Gastrocnemius medialis (tissue), 4 donors: ENCODE measurements at places on chromosomes 3 and 15. TPM values are rescaled to one million over a fixed set of nuclear protein-coding genes. Genes with fewer than 3 reads are reported as not detected.

GRCh38 chr3:125129512-125129997 is 73.8 kb upstream of the HEG1 start:
- no peaks in the 10 kb centered on the region for H3K36me3 ChIP-seq
- no peaks in the 10 kb centered on the region for H3K27me3 ChIP-seq
- peaks cover 15% of the 10 kb centered on the region for H3K4me1 ChIP-seq
- H3K27ac ChIP-seq, result peak overlapping the region; percentile 38

DNA sequence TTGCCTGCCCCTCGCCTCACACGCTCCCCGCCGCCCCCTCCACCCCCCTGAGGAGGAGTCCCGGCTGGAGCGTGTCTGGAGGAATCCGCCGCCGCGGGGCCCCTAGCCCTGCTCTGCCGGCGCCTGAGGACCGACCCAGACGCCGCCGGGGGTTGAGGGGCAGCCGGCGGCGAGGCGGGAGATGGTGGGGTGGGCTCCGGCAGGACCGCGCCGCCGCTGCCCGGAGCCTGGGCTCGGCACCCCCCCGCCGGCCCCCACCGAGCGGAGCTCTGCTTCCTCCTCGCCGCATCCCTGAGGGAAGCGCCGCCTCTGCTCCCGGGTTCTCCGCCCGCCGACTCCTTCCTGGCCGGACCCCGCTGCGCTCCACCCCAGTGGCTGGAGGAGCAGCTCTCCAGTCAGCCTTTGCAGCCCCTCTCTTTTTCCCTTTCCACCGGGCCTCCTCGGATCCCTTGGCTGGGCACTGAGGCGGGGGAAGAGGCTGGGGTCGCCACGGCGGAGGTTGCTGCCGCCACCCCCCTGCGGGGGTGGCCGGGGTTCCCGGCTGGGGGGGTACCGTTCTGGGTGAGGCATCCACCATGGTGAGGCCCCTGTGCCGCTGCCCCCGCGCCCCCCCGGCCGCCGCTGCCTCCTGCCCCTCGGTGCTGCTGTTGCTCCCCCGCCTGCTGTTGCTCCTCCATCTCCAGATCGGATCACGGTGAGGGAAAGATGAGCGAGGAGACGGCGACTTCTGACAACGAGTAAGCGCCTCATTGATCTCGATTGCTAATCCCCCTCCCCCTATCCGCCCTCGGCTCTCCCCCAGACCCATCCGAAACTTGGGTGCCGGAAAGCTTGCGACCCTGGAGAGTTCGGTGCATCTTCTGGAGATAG is at the start of gene SPRED1:
SPRED1 (plus strand) TSS at position 356 of the 870 bp plus-strand sequence; CDS start at position 706, 350 bp downstream.
- no peaks in the 10 kb centered on the region for H3K27me3 ChIP-seq
- peak within 1 kb of the TSS; percentile 95 for H3K27ac ChIP-seq
- no peaks in the 10 kb centered on the region for H3K36me3 ChIP-seq
- H3K4me1 ChIP-seq, result peaks cover 29% of the 10 kb centered on the region
- peak within 1 kb of the TSS; percentile 72 for H3K4me3 ChIP-seq

DNA sequence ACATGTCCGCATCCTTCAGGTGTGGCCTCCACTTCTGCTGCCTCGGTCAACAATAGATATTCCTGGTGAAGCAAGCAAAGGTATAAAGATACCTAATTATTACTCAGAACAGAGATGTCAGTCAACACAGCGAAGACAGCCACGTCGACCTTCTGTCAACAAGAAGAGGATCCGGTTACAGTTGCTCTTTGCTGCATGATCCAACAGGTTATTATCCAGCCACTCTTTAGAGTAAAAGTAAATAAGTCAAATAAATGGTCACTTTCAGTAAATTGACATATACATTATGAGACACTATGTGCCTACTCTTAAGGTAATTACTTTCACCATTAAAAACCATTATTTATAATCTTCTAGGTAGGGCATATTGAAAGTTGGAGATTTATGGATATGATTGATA is 356.8 kb upstream of the ATP11B start:
- H3K27ac ChIP-seq, result no peak overlapping the region
- H3K4me3 ChIP-seq, result no peak overlapping the region
- H3K4me1 ChIP-seq, result no peaks in the 10 kb centered on the region
- H3K36me3 ChIP-seq, result no peaks in the 10 kb centered on the region
- no peak for DNase-seq

GRCh38 chr3:6644070-6644929 is 216.6 kb upstream of the GRM7 start:
- H3K27me3 ChIP-seq, result no peaks in the 10 kb centered on the region
- no peak overlapping the region for H3K4me3 ChIP-seq
- no peak overlapping the region for H3K27ac ChIP-seq
- no peaks in the 10 kb centered on the region for H3K4me1 ChIP-seq

DNA sequence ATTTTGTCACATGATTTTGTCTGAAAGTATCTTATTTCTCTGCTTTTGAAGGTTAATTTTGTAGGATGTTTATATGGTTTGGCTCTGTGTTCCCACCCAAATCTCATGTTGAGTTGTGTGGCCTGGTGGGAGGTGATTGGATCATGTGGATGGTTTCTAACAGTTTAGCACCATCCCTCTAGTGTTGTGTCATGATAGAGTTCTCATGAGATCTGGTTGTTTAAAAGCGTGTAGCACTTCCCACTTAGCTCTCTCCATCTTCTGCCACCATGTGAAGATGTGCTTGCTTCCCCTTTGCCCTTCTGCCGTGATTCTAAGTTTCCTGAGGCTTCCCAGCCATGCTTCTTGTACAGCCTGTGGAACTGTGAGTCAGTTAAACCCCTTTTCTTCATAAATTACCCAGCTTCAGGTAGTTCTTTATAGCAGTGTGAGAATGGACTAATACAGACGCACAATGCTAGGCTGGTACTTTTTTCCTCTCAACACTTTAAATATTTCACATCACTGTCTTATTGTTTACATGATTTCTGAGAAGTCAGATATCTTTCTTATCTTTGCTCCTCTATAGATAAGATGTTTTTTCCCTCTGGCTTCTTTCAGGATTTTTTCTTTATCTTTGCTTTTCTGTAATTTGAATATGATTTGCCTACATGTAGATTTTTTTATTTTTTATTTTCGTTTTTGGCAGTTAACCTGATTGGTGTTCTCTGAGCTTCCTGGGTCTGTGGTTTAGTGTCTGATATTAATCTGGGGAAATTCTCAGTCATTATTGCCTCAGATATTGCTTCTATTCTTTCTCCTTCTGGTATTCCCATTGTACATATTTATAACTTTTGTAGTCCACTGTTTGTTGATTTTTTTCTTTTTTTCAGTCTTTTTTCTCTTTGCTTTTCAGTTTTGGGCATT is 22.2 kb downstream of the BTD start:
- no peaks in the 10 kb centered on the region for H3K36me3 ChIP-seq
- H3K4me1 ChIP-seq, result no peaks in the 10 kb centered on the region
- no peak overlapping the region for H3K4me3 ChIP-seq
- H3K27me3 ChIP-seq, result no peaks in the 10 kb centered on the region
- DNase-seq, result no peak

THAP10 gene
- 2.3 TPM for total RNA-seq

DNA sequence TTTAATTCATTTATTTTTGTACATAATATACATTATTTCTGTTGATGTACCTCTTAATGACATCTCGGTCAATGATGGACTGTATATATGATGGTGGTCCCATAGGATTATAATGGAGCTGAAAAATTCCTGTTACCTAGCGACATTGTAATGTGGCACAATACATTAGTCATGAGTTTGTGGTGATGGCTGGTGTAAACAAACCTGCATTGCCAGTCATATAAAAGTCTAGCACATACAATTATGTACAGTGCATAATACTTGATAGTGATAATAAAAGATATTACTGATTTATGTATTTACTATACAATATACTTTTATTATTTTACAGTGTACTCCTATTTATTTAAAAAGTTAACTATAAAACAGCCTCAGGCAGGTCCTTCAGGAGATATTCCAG is 15.1 kb downstream of the TTC14 start:
- H3K27ac ChIP-seq, result no peak overlapping the region
- no peaks in the 10 kb centered on the region for H3K27me3 ChIP-seq
- no peaks in the 10 kb centered on the region for H3K4me1 ChIP-seq
- H3K4me3 ChIP-seq, result no peak overlapping the region
- DNase-seq, result no peak
- H3K36me3 ChIP-seq, result peaks cover 12% of the 10 kb centered on the region

DNA sequence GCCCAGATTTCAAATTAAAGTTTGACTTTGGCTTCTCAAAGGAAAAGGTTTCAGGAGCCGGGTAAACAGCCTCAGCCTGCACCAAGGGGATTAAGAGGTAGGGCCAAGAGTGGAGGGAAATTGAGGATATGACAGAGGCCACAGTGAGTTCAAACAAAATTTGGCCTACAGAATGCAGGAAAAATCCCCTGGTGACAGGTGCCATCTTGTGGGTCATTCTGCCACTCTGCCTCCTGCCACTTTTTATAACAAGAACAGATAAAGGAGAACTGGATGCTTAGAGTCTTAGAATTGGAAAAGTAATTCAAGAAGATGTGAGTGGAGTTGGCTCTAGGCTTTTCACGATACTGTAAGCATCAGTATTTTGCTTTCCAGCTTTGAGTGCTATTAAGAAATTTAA is 253.2 kb downstream of the NR2F2 start:
- no peaks in the 10 kb centered on the region for H3K4me1 ChIP-seq
- no peaks in the 10 kb centered on the region for H3K27me3 ChIP-seq
- no peak overlapping the region for H3K4me3 ChIP-seq
- H3K36me3 ChIP-seq, result no peaks in the 10 kb centered on the region
- no peak overlapping the region for H3K27ac ChIP-seq

DNA sequence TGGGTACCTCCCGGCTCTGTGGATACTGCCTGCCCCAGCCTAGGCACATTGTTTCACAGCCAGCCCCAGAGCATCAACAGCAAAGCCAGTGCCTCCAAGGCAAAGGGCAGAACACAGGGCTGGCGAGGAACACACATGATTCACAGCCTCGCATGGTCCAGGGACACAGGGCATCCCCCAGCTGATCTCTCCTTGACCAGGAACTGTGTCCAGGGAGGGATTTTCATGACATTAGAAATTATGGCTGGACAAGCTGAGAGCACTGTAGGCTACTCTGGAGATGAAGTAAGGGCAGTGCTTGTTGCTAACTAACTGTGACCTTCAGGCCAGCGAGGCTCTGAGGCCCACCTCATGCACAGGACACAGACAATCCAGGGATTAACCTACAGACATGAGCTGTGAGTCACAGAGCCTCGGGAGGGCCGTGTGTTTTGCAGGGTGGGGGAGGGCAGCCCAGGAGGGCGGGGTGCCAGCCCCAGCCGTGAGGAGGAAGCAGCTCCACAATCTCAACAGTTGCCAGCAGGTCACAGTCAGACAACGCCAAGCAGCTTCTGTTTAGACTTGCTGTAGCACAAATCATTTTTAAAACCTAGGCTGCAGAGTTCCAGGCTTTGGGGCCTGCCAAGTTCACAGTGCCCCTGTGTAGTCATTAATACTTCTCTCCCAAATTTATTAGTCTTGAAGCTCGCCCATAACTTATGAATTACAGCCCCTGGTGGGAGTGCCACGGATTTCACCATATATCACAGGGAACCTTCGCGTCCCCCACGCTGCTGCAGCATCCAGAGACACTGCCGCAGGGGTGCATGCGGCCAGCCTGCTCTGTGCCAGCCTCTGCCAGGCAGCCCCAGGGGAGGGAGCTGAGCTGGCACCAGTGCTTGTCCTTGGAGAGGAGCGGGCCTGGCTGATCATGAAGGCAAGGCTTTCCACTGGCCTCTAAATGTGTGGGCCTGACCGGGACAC is 114.7 kb downstream of the ETFA start:
- no peak overlapping the region for H3K4me3 ChIP-seq
- DNase-seq, result peak; percentile 92
- H3K27ac ChIP-seq, result peak overlapping the region; percentile 95
- H3K27me3 ChIP-seq, result no peaks in the 10 kb centered on the region

GRCh38 chr3:72414481-72415016 is 433.7 kb downstream of the SHQ1 start:
- no peaks in the 10 kb centered on the region for H3K36me3 ChIP-seq
- no peaks in the 10 kb centered on the region for H3K27me3 ChIP-seq
- no peak overlapping the region for H3K4me3 ChIP-seq
- H3K4me1 ChIP-seq, result peaks cover 41% of the 10 kb centered on the region
- H3K27ac ChIP-seq, result no peak overlapping the region

DNA sequence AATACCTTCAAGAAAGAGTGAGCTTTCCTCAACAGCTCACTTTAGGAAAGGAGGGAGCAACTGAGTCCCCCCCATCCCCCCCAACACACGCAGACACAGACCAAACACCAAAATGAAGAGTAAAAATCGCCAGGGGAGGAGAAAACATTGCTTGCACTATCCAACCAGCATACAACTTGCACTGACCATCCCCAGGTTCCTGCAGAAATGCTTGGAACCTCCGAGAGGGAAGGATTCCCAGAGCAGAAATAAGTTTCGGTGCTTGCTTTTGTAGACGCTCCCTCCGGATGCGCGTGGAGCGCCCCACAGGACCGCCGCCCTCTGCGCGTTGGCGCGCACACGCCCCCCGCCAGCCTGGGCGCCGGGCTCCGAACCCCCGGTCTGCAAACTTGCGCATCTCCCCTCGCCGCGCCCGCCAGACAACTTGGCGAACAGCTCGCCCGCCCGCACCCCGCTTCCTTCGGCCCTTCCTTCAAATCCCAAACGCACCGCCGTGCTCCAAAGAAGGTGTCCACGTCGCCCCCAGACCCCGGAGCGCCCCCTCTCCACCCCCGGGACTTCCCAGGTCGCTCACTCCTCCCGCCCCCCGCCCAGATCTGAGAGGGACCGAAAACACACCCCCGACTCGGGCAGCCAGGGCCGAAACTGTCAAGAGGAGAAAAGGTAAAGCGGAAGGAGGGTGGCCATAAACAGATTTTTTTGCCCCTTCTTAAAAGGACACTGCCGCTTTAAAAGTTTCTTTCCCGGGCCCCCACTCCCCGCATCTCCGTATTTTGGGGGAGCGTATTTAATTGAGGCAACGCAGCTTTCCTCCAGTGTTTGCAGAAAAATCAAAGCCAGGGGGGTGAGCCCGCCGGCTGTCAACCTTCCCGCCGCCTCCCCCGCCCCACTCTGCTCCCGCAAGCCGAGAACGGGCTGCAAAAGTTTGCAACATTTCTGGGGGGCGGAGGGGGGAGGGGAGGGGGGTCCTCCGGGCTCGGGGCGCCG is 859 bp downstream of the RORA start:
- H3K36me3 ChIP-seq, result no peaks in the 10 kb centered on the region
- H3K27ac ChIP-seq, result peak overlapping the region; percentile 81
- DNase-seq, result no peak
- peak overlapping the region; percentile 88 for H3K4me3 ChIP-seq
- H3K4me1 ChIP-seq, result peaks cover 31% of the 10 kb centered on the region
- H3K27me3 ChIP-seq, result no peaks in the 10 kb centered on the region

DNA sequence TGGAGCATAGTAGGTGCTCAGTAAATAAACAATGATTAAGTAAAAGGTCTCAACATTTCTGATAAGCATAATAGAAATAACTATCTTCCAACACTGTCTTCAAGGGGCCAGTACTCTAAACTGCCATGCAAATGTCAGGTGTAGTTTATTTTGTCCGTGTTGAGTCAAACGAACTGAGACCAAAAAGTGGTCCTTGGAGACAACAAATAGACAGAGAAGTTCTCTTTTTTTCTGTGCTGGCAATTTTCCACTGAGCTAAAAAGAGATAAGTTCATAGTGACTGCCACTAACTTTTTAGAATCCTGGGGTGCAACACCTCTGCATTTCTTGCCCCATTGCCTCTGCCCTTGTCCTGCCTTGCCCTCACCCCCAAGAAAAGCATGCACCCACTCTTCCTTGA is 14.7 kb upstream of the MBNL1 start:
- H3K4me3 ChIP-seq, result no peak overlapping the region
- H3K27me3 ChIP-seq, result no peaks in the 10 kb centered on the region
- DNase-seq, result no peak
- H3K36me3 ChIP-seq, result no peaks in the 10 kb centered on the region
- H3K27ac ChIP-seq, result no peak overlapping the region

GRCh38 chr15:99447497-99448371 is 118.0 kb upstream of the MEF2A start:
- peaks cover 37% of the 10 kb centered on the region for H3K4me1 ChIP-seq
- no peaks in the 10 kb centered on the region for H3K36me3 ChIP-seq
- peak overlapping the region; percentile 18 for H3K4me3 ChIP-seq
- H3K27me3 ChIP-seq, result no peaks in the 10 kb centered on the region
- DNase-seq, result no peak

DAZL gene
- not detected for total RNA-seq
